Epithelial cell of proximal tubule (primary cell): ENCODE measurements at places on chromosomes 7 and 10. TPM values are rescaled to one million over a fixed set of nuclear protein-coding genes. Genes with fewer than 3 reads are reported as not detected.

Gene ARL5B
- total RNA-seq = 20.6 and 22.4 TPM in 2 replicates

DNA sequence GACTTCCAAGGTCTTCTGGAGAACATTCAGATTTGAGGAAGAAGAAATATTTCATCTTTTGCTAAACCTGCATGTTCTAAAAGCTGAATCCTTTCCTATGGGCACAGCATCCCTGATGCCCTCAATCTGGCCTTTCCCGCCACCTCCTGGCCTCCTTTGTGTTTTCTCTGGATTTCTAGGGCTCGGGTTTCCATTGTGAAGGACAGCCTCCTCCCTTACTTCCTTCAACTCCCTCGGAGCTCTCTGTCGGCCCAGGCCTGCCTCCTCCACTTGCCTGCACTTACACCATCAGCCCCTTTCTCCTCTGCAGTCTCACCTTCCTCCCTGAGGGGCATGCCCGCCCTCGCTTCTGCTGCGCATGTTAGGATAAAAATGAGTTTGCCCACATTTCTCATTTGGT, 75.4 kb downstream of the WIPF3 start:
- DNase-seq = no peak

GRCh38 chr10:4656576-4657194, 169.3 kb upstream of the AKR1E2 start:
- DNase-seq = no peak

- no peak for DNase-seq
Observed at GRCh38 chr10:18282094-18282493, 141.9 kb downstream of the CACNB2 start.

DNA sequence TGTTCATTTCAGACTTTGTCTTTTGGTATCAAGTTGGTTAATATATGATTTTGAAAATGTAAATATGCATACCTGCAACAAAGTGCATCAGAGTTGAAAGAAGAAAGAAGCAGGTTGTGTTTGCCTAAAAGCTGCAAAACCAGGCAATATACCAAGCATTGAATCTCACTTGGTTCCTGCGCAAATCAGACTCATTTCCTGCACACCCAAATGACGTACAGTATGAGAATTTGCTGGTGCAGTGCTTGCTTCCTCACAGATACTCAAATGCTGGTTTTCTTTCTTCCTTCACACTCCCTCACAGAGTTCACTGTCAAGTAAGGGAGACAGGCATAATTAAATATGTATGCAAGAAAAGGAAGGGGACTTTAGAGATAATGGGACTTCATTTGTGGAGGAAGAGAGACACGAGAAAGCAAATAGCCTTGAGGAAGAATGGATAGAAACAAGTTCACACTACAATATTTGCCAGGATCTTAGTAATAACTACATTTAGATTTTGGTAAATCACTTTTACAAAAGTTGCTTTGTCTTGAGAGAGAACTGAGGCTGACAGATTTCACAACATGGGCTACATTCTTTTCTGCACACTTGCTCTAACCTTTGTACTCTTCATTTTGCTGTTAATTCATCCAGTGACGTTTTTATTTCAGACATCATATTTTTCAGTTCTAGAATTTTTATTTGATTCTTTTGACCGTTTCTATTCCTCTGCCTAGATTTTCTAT, 56.9 kb upstream of the AOAH start:
- DNase-seq = no peak

- DNase-seq = no peak
Observed at GRCh38 chr10:30002426-30003266, 56.7 kb downstream of the JCAD start.
